Camera-type eye (tissue), 1 donor: ENCODE measurements at places on chromosomes 6 and 20. TPM values are rescaled to one million over a fixed set of nuclear protein-coding genes. Genes with fewer than 3 reads are reported as not detected.

Gene CCND3
- 17.9 TPM for total RNA-seq

Gene DDAH2
- total RNA-seq: 108 TPM

Gene FAM209B
- not detected for total RNA-seq

Gene ROS1
- not detected for total RNA-seq

Gene FUT9
- 8.0 TPM for total RNA-seq

Gene TULP1
- 78.5 TPM for total RNA-seq

Gene ZNF343
- total RNA-seq: 25.0 TPM

Gene PRL
- total RNA-seq: 0.99 TPM

Gene FGD2
- total RNA-seq: 13.2 TPM

Gene EFCAB8
- total RNA-seq: 0.05 TPM

Gene SIGLEC1
- total RNA-seq: 3.1 TPM

Gene SLC17A1
- total RNA-seq: not detected

Gene PLG
- total RNA-seq: not detected

Gene LY6G6C
- total RNA-seq: not detected

Gene PKIB
- 19.4 TPM for total RNA-seq

Gene MTFR2
- total RNA-seq: 1.1 TPM

Gene RFX6
- total RNA-seq: not detected

Gene NFYA
- 59.0 TPM for total RNA-seq

Gene KHDC1L
- 1.0 TPM for total RNA-seq

Gene LAMP5
- total RNA-seq: 34.1 TPM

Gene LAMA5
- 88.6 TPM for total RNA-seq

Gene CTNNBL1
- total RNA-seq: 33.6 TPM
